H7 (cell line): ENCODE measurements at places on chromosomes 11 and 22. TPM values are rescaled to one million over a fixed set of nuclear protein-coding genes. Genes with fewer than 3 reads are reported as not detected.

GRCh38 chr11:11555208-11555607 lies 66.6 kb downstream of the GALNT18 start:
- no peak for DNase-seq

DNA sequence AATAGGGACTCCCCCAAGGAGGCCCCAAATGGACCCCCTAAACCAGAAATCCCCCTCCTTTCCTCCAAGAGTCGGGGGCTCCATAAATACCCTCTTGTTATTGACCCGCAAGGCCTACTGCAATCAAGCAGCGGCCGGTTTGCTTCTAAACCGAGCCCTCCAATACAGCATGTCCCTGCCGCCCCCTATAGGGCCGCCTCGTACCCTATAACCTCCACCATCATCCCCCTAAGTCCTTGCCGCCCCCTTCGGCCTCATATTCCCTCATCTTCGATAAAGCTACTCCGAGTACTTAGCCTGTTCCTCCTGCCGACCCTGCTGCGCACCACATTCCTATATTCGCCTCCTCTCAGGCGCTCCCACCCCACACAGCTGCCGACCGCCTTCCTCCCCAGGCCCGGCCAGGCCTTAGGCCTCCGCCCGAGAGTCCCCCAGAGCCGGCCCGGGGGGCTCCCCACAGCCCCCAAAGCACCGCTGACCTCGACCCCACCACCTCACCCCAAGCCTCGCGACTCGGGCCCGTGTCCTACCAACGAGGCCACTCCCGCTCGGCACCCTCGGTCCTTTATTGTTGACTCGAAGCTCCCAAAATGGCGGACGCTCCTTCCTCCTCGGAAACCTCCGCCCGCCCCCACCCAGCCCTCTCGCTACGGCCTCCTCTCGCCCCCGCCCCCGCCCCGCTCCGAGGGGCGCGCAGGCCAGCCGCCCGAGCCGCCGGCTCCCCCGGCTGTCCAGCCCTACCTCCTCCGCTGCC lies 430 bp downstream of the DDX6 start:
- peak; percentile 78 for DNase-seq

- DNase-seq = no peak
Observed at GRCh38 chr11:125397421-125397820, 98.6 kb downstream of the FEZ1 start.

- DNase-seq = no peak
Observed at GRCh38 chr11:15222777-15223176, 108.1 kb downstream of the INSC start.

DNA sequence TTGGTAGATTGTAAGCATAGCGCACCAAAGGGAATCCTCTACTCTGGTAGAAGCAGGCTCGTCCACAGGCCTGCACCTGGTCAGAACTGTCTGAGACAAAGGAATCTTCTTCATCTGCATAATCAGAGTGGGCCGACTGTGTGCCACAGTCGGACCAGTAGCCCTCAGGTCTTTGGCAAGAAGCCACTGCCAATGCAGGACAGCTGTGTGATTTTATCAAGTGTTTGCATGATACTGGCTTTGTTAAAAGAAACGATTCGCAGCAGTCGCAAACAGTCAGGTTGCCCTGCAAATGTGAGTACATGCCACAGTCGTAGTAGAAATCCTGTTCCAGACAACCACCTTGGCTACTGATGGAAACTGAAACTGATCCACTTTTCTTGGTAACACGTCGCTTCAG lies 4.9 kb upstream of the CCDC34 start:
- DNase-seq = no peak

DNA sequence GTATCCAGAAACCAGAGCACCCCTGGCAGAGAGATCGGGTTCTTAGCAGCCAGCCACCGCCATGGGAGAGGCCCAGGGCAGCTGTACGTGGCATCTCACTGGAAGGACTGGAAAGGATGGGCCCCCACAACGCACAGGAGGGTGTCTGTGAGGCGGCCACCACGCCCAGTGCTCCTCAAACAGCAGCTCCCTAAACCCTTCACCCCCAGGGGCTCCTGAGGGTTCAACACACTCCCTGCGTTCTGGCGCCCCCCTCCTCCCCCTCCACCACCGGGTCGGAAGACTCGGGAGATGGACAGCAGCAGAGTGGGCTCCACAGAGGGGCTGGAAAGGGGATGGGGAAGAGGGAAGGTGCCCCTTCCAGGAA lies 1.1 kb downstream of the MAPK12 start:
- DNase-seq = no peak

SLC43A3 gene
- total RNA-seq = 9.7 and 16.4 TPM in 2 replicates

OR10D3 gene
- total RNA-seq = not detected in 2 replicates

C11orf16 gene
- not detected in 2 replicates for total RNA-seq

LRP4 gene
- total RNA-seq = 16.7 and 25.0 TPM in 2 replicates

MISFA gene
- total RNA-seq = 0.73 TPM in 1 of 2 replicates, not detected in the other
